ENCODE measurements at places on chromosomes 13 and 19. TPM values are rescaled to one million over a fixed set of nuclear protein-coding genes. Genes with fewer than 3 reads are reported as not detected.

DNA sequence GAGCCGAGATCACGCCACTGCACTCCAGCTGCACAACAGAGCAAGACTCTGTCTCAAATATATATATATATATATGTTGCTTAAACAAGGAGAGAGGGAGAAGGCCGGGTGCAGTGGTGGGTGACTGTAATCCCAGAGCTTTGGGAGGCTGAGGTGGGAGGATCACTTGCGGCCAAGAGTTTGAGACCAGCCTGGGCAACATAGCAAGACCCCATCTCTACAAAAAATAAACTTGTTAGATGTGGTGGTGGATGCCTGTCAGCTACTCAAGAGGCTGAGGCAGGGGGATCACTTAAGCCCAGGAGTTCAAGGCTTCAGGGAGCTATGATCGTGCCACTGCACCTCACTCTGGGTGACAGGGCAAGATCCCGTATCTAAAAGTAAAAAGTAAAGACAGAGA is 5.3 kb upstream of the HSD17B14 start:
- no peaks in the 10 kb centered on the region for H3K36me3 ChIP-seq
- no peak for DNase-seq
- H3K27ac ChIP-seq: no peak overlapping the region

DNA sequence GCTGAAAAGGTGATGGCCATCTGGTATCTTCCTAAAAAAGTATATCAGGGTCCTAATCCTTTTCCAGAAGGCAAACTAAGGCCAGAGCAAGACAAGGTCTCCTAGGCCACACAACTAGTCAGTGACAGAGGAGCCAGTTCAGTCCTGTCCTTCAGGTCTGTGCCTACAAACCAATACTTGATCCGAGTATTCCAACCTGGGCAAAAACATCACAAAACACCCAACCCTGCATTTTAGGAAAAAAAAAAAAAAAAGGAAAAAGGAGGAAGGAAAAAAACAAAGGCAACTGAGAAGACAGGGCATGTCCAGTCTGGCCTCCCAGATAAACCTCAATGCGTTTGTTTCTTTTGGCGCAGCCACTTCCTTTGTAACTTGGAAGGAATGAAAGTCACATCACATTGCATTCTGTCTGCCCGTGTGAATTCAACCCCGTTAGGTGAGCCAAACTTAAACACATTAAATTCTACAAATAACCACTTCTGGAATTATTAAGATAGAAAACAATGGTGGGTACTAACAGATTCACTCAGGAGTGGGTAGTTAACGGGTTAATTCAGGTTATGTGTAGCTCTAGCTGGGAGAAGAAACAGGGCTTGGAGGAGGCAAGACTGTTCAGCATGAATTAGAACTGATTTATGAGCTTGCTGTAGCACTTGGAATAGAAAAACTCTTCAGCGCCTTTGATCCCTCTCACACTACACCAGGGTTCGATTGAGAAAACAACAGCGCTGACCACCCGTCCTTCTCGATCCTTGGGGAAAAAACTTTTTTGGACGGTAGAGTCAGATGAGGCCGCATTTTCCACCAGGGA is 43.0 kb upstream of the HNRNPA1L2 start:
- H3K36me3 ChIP-seq: no peaks in the 10 kb centered on the region
- no peak overlapping the region for H3K27ac ChIP-seq
- H3K27me3 ChIP-seq: peaks cover 19% of the 10 kb centered on the region
- peak overlapping the region; percentile 47 for H3K4me3 ChIP-seq
- H3K4me1 ChIP-seq: peaks cover 8% of the 10 kb centered on the region
- no peak for DNase-seq

GRCh38 chr13:47549219-47549752 is 451.8 kb downstream of the SUCLA2 start:
- no peaks in the 10 kb centered on the region for H3K27me3 ChIP-seq
- H3K27ac ChIP-seq: no peak overlapping the region
- DNase-seq: no peak
- H3K4me3 ChIP-seq: no peak overlapping the region

DNA sequence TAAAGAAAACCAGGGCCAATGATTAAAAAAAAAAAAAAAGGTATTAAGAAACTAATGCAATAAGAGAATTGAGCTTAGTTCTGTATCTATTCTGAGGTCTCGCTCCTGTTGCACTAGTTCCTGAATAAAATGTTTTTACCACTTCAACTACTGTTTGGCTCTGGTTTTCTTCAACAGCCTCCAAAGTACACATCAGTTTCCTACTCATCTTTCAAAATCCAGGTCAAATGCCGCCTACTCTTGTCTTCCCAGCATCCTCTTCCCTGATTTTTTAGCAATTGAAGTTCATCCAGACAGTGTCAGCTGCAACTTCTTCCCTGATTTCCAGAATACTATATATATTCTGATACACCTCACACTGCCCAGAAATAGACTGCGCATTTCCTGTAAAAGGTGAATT is 1.4 kb upstream of the RCBTB1 start:
- DNase-seq: no peak
- no peaks in the 10 kb centered on the region for H3K36me3 ChIP-seq
- no peak overlapping the region for H3K4me3 ChIP-seq

Gene NANOS2
- not detected for total RNA-seq
